ENCODE measurements at places on chromosomes 16 and 17.
A peak's percentile ranks its signal among the peaks of the same experiment; 100 is the strongest.

GRCh38 chr17:74512624-74513091 is 18.6 kb downstream of the CD300LB start:
- no peak for DNase-seq

DNA sequence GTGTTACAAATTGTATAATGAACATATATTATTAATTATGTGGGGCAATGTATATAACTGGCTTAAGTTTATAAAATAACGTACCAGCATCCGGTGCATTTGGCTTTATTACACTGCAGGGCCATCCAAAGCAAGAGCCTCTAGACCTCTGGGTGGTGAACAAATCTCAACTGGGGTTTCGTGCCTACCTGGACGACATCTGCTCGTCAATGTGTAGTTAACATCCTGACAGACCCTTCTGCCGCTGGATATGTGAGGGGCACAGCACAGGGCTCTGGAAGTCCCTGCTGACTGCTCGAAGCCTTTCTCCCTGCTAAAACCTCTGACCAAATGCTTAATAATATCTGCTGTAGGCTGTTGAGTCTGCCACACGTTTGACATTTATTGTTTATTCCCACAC is 2.3 kb downstream of the TMEM186 start:
- DNase-seq: no peak

- DNase-seq: no peak
Observed at GRCh38 chr16:66741950-66742808, 9.2 kb downstream of the DYNC1LI2 start.

- no peak for DNase-seq
Observed at GRCh38 chr17:48586355-48587258, 3.4 kb downstream of the HOXB3 start.

GRCh38 chr17:80191192-80191591 is 21.4 kb downstream of the CARD14 start:
- DNase-seq: no peak

DNA sequence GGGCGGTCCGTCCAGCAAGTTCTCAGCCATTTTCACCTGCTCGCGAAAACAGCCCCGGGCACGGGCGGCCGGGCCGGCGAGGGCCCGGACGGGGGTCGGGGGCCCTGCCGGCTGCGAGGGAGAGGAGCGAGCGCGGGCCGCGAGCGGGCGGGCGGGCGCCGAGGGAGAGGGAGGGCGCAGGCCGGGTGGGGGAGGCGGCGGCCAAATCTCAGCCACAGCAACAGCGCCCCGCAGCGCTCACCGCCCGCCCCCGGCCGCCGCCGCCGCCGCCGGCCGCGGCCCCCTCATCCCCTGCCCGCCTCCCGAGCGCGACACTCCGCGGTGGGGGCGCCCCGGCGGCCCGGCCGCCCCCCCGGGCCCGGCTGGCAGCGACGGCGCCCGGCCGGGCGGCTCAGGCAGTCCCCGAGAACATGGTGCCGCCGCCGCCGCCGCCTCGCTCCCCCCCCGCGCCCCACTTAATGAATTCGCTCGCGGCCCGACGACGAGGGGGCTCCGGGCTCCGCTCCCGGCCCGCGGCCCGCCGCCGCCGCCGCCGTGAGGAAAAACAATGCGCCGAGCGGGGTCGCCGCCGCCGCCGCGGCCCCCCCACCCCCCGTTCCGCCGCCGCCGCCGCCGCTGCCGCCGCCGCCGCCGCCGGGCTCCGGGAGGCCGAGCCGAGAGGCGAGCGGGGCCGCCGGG is 487 bp downstream of the CREBBP start:
- peak; percentile 50 for DNase-seq

- DNase-seq: no peak
Observed at GRCh38 chr17:199191-199604, 17.7 kb upstream of the DOC2B start.

DNA sequence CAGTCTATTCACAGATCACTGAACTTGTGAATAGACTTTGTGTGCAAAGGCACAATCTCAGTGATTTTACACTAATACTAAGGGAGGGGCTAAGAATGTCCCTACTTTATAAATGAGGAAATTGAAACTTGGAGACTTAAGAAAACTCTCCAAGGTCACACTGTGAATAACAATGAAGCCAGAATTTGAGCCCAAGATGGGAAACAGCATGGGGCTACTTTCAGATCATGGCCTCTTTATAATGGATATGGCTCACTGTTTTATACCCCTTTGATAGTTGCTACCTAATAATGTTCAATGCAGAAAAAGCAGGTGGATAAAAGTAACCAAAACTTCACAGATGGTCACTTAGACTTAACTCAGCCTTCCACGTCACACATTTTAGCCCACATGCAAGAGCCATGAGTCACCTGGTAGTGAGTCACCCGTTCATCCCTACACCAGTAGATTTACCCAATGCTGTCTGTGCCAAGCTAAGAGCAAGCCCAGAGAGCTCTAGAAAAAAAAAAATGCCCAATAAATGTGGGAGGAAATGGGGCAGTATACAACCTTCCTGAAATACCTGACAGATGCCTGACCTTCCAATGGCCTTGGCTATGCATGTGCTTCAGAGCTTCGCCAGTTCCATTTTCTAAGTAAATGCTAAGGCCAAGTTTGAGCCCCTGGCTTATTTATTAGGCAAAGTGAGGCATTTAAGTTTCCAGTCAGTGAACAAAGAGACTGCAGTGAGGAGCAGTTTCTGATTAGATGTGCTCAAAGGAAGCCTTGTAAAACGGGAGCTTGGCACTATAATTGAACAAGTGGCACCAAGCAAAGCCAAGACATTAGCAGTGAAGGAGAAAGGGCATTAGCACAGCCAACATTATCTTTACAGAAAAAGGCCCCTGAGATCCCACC is 219.7 kb downstream of the TMEM114 start:
- no peak for DNase-seq

GRCh38 chr16:67170168-67170948 is at the start of gene NOL3:
NOL3 (plus strand) TSS chr16:67170538.
- peak; percentile 91 for DNase-seq

DNA sequence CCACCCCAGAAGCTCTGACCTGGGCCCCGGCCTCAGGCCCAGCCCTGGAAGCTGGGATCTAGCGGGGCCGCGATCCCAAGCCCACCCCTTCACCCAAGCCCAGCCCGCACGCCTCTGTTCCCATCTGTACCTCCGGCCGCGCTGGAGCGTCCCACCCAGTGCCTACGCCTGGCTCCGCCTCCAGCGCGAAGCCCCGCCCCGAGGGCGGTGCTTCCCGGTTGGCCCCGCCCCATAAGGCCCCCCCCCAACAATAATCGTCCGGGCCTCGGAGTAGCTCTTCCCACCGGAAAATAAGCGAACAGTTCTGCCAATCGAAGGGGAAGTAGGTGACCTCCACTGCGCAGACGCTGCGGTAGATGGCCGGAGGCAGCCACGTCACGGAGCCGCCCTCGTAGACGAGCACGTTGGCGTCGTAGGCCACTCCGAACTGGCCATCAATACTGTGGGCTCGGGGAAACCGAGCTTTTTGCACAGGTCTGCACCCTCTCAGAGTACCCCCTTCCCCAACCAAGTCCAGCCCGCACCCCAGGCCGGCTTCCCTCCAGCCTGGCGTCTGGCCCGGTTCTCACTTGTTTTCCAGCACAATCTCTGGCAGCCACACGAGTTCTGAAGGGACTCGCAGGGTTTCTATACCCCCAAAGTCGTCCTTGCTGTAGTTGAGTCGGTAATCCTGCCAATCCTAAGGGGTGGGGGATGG is 1.1 kb downstream of the CHRNE start:
- no peak for DNase-seq

DNA sequence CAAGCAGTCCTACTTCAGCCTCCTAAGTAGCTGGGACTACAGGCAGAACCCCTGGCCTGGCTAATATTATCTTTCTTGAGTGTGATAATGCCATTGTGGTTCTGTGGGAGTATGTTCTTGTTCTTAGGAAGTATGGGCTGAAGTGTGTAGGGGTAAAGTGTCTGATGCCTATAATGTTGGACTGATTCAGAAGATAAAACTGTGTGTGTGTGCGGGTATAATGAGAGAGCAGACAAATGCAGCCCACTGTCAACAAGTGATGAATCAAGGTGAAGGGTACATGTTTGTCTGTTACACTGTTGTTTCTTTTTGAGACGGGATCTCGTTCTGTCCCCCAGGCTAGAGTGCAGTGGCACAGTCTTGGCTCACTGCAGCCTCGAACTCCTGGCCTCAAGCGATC is 127.5 kb downstream of the CLEC16A start:
- DNase-seq: no peak

- DNase-seq: no peak
Observed at GRCh38 chr16:79175286-79176057, 425.1 kb downstream of the MAF start.

DNA sequence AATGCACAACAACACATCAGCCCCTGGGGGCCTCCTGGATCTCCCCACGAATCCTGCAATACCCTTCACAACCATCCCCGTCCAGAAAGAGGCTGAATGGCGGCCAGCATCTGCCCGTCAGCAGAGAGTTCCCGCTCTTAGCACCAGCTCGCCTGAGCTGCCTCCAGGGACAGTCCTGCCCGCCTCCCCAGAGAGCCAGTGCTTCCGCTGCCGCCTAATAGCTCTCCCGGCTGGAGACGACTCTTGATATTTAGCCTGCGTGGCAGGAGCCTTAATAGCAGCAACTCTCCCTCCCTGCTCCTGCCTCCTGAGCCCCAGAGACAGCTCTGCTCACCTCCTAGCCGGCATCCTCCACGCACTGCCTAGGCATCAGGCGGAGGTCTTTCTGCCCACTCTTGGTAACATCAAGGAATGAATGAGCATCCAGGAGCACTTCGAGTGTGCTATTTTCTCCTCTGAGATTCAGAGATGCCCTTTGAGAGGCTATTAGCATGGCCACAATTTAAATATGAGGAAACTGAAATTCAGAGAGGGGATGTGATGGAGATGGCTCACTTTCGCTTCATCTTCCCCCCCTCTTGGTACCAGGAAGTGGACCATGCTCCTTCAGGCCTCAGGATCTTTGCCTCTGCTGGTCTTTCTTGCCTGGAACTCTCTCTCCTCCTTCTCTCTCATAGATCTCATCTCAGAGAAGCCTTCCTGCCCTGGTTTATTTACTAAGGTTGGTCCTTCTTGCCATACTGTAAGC is 67.9 kb downstream of the RAI1 start:
- no peak for DNase-seq

DNA sequence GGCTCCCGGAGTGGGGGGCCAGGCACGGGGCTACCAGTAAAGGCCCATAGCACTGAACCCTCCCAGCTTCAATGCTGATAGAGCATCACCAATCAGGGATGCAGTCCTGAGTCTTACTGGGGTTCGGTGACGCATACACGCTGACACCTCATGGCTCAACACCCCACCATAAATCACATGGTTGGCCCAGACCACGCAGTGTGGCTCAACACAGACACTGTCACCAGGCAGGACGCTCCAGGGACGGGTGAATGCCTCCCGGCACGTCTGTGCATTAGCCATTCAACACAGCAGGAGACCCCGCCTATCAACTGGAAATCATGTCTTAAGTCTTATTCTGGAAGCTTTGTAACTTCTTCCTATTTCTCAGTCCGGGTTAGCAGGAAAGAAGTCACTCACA is 35.0 kb downstream of the NECAB2 start:
- no peak for DNase-seq
